ENCODE measurements at places on chromosomes 16 and 17.

- DNase-seq: no peak
Observed at GRCh38 chr17:69909389-69909788, 165.6 kb upstream of the KCNJ16 start.

DNA sequence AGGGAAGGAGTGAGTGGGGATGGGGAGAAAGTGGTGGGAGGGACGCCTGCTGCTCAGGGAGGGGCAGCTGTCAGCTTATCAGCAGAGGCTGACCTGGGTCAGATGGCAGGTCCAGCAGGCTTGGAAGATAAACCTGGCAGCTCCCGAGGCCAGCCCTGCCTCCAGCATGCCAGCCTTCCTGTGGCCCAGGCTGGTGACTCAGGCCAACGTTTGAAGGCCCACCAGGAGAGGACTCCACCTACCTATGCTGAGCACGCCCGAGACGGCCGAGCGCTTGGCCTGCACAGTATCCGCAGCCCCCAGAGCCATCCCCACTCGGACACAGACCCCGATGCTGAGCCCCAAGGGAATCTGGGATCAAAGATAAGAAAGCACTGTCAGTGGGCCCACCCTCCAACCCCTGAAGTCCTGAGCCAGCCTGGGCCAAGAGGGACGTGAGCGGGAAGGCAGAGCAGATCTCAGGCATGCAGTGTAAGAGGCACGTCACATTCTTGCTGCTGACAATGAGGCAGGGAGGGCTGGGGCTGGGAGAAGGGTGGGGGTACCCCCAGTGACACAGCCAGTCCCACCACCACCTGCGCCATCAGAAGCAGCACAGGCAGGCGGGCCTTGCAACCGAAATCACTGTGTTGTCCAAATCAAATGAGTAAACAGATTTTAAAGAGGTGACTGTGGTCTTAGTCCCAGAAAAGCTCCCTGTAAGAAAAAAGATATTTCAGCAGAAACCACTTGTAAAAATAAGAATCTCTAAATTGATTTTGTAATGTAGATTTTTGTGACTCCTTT lies 12.4 kb downstream of the SLC47A2 start:
- no peak for DNase-seq

- DNase-seq: no peak
Observed at GRCh38 chr16:57004387-57005250, 15.3 kb downstream of the NLRC5 start.

DNA sequence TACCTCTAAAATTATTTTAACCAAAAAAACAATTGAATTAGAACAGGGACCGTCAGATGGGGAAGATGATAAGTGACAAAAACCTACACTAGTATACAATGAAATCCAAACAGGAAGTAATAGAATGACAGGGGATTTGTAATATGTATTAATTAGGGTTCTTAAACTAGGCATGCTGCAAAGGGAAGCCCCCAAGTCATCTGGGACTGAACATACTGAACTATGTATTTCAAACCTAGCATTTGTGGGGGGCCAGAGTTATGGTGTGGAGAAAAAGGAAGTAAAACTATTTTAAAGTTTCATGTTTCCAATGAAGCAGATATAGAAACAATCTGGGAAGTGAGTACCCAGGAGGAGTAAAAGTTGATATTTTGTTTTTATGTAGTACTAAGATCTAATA lies 133.2 kb upstream of the HS3ST3A1 start:
- no peak for DNase-seq

DNA sequence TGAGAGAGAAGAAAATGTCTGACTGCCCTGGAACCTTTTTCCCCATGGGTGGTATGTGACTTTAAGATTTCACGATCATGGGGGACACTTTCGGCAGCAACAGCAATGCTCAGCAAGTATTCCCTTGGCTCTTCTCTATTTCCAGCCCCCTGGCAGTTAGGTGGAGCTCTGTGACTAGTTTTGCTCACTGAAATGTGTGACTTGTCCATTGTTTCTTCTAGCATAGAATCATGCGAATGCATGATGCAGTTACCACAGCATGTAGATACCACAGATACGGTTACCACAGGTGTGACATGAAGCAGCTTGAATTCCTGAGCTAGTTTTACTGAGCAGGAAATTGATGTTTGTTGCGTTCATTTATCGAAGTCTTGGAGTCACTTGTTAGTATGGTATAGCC lies 1034.5 kb upstream of the EEF2KMT start:
- DNase-seq: no peak

GRCh38 chr17:37103231-37103630 lies 154.5 kb downstream of the AATF start:
- DNase-seq: no peak

GRCh38 chr16:842711-843560 lies 42.4 kb upstream of the GNG13 start:
- no peak for DNase-seq

DNA sequence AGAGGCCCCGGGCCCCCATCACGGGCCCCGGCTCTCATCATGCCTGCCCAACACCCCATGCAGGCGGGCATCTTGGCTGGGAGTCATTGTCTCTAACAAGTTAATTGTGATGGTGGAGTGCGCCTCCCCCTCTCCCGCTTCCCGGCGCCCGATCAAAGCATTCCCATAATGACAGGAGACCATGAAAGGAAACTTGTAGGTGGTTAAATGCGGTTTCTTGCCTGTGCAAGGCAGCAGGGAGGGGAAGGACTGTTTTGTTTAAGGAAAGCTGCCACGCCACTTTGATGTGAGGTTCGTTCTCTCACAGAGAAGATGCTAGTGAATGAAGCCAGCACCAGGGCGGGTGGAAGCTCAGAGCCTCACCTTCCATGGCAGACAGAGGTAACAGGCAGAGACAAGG lies 45.4 kb downstream of the C16orf78 start:
- no peak for DNase-seq

DNA sequence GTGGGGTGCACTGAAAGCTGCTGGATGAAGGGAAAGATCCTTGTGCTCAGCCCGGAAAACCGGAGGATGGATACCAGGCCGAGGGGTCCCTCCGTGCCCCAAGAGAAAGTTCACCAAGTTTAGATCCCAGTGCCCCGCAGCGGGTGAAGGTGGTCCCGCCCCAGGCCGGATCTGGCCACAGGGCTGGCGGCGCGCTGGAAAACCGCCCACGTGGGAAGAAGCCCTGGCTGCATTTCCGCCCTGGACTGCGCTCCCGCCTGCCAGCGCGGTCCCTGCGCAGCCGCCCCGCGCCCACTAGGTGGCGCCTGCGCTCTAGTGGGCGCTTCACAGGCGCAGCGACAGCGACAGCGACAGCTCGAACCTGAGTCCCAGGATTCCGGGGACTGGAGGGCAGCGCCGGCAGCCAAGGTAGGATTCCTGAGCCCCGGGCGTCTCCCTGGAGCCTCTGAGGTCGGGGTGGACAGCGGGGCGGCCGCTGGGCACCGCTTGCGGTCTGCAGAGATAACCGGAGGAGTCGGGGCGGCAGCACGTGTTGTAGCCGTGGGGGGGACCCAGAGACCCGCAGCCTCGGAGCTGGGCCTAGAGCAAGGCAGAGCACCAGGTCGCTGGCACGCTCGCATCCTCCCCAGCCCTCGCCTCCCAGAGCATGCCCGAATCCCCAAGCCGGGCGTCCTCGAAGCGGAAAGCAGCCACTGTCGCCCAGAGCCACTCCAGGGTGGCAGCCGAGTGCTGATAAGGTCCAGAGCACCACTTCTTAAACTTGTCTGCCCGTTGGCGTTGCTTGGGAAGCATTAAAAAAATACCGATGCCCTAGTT lies at the start of gene CHD9:
TSS of gene CHD9 (plus strand) at position 322 of the 816 bp plus-strand sequence. CDS start 101,099 bp downstream, outside the sequence.
- peak; percentile 71 for DNase-seq

GRCh38 chr16:75227361-75228142 lies 8.8 kb downstream of the CTRB1 start:
- DNase-seq: no peak

- DNase-seq: peak; percentile 77
Observed at GRCh38 chr17:1186923-1187771, 7.4 kb upstream of the ABR start.

DNA sequence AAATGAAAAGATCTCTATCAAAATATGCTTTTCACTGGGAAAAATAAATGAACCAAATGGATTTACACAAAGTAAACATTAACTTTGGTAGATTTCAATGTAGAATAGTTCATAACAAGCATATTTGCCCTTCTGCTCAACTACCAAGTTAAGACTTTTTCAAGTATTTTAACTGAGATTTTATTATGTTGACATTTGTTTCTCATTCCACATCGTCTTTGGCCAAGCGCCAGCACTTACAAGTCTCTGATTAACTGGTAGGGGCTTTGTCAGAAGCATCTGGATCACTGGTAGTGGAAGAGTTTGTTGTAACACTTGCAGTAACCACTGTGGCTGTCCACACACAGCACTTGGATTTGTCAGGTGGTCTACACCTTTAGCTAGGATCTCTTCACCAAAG lies 22.9 kb downstream of the SLFN12L start:
- DNase-seq: no peak

GRCh38 chr17:58376472-58377000 lies 24.5 kb upstream of the SUPT4H1 start:
- DNase-seq: no peak

DNA sequence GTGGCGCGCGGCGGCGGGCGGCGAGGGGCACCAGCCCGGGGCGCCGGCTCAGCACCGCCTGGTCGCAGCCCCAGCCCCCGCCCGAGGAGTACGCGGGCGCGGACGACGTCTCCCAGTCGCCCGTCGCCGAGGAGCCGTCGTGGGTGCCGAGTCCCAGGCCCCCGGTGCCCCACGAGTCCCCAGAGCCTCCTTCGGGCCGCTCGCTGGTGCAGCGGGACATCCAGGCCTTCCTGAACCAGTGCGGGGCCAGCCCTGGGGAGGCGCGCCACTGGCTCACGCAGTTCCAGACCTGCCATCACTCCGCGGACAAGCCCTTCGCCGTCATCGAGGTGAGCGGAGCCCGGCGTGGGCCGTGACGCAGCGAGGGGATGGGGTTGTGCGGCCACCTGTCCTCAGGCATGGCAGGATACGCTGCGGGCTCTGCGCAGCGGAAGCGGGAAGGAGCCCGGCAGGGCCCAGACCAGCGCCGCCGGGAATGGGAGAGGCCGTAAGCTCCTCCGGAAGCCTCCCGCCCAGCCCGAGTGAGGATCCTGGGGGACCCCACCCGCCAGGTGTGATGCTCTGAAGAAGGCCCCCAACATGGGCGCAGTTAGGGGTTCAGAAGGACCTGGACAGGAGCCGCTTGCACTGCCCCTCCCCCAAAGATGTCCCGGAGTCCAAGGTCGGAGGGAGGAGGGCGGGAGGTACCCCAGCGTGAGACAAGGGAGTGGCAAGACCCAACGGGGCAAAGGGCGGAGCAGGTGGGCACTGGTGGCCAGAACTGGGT lies 522 bp downstream of the NAGS start:
- DNase-seq: peak; percentile 18

- DNase-seq: no peak
Observed at GRCh38 chr16:77304877-77305276, 105.7 kb downstream of the SYCE1L start.

DNA sequence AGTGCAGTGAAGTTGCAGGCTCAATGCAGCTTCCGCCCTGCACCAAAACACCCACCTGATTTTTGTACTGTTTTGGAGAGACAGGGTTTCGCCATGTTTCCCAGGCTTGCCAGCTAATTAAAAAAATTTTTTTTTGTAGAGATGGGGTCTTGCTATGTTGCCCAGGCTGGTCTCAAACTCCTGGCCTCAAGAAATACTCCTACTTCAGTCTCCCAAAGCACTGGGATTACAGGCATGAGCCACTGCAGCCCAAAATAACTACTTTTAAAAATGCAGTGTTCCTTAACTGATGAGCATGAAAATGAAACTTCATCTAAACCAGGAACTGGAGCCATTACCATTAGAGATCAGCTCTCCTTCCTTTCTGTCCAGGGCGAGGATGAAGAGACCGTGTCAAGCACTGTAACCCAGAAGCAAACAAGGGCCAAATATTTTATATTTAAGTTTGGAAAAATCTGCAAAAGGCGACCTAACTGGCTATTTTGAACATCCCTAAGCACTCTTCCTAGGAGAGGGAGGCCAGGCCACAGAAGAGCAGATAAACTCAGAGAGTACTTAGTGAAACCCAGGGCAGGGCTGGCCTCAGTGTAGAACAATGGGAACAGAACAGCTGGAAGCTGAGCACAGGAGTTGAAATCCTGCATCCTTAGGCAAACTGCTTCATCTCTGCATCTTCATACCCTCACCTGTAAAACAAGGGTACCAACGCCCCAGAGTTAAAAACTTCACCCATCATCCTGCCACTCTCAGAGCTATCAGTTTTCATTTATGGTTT lies 24.0 kb downstream of the CREBBP start:
- no peak for DNase-seq

GRCh38 chr16:14132696-14133048 lies 61.6 kb downstream of the MRTFB start:
- no peak for DNase-seq

- no peak for DNase-seq
Observed at GRCh38 chr17:30235386-30236296, at the start of gene SLC6A4. Gene SLC6A4 (minus strand): TSS chr17:30235697. CDS start chr17:30221958, 13,739 bp downstream.

- peak; percentile 87 for DNase-seq
Observed at GRCh38 chr17:48830840-48831548, at the start of gene CALCOCO2. Gene CALCOCO2 (plus strand): TSS chr17:48831035. CDS start chr17:48841708, 10,673 bp downstream.

GRCh38 chr17:57379237-57379894 lies 123.0 kb downstream of the MSI2 start:
- DNase-seq: no peak

DNA sequence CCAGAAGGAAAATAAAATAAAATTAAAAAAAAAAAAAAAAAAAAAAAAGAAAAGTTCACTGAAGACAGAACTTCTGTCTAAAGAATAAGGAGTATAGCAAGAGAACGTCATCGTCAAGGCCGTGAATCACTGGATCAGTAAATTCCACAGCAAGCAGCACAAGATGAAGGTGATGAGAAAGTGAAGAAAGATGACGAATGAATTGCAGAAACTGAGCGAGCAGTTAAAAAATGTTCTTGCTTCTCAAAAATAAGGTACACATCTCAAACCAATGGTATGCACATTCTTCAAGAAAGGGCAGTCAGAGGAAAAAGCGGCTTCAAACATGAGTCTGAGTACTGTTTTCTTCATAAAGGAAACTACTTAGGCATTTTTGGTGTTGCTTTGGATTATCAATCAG lies 104.7 kb downstream of the SMG6 start:
- DNase-seq: no peak

DNA sequence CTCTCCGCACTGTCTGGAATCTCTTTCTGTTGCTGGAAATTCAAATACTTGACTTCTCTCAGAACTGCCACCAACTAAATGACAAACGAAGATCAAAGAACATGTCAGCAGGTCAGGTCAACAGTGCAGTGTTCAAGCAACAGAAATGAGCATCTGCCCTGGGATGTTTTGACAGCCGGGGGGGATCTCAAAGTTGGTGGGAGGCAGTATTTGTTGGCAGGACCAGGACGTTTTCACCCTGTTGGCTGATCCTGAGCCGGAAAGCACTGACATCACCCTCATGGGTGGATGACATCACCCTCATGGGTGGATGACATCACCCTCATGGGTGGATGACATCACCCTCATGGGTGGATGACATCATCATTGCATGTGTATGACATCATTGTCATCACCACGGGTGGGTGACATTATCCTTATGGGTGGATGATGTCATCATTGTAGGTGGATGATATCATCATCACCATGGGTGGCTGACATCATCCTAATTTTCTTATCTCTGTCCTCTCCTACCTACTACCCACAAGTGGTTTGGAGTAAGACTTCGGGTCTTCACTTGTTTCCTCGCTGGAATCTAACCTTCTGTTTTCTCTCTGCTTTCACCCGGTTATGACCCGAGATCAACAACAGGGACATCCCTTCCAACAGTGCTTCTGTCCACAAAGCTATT lies 18.9 kb downstream of the DNAH17 start:
- DNase-seq: no peak

- DNase-seq: no peak
Observed at GRCh38 chr16:68954911-68955635, 111.7 kb downstream of the TANGO6 start.
